ENCODE measurements at places on chromosomes 6 and 20.
A peak's percentile ranks its signal among the peaks of the same experiment; 100 is the strongest.

DNA sequence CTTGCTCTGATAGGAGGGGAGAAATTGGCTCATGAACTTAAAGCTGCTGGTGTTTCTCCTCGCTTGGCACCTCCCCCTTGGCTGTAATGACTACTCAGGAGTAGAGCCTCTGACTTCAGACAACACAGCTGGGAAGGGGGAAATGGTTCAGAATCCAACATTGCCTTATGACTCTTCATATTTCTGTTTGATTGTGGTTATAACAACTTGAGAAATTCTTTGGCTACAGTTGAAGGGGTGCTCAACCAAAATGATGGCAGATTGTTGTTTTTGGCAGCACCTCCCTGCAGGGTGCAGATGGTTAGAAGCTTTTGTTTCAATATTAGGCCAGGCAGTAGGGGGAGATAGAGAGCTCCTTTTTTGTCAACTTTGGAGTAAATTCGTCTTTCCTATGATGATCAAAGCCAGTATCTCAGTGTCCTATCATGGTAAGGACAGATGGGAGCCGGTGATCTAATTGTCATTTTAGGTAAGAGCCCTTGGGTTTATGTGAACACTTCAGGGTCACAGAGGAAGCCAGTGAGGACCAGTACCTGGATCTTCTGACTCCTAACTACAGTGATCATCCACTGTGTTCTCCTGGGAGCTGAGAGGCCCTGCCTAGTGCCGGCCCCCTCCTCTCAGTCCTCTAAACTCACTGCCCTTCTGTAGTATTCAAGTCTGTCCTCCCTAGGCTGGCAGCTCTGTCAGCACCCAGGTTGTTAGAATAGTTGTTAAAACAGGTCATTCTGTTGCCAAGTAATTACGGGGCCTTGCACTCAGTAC lies 39.9 kb downstream of the RPRD1B start:
- DNase-seq: peak; percentile 62

GRCh38 chr6:132512342-132512637 lies 626 bp downstream of the STX7 start:
- DNase-seq: no peak

DNA sequence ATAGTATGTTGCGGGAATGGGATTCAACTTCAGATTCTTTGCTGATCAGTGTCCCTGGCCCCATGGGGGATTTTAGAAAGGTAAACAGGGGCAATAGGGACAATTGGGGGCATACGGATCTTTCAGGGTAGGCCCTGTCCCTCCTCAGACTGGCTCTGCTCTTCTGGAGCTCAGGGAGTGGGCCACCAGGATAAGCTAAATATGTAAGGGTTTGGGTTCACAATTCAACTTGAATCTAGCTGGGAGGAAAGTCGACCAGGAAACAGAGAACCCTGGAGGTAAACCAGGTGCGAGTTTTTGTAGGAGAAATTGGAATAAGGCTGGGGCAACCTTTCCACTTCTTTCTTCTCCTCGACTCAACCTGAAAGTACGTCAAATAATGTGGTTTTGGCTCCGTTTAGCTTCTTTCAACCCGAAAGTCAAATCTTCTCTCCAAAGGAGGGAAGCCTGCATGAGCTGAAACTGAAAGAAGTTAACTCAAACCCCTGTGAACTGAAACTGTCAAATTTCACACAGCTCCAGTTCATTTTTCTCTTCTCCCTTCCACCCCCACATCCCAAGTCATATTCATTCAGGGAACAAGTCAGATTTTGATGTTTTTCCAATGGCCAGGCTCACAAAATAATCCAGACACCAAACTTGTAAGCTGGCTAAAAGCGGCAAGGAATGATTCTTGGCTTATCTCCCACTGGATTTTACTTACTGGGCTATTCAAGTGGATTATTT lies 278.2 kb downstream of the CLIC5 start:
- no peak for DNase-seq

- no peak for DNase-seq
Measured at GRCh38 chr6:150315626-150316025, 53.2 kb upstream of the IYD start.

- no peak for DNase-seq
Measured at GRCh38 chr6:71900642-71901041, 14.3 kb downstream of the RIMS1 start.

GRCh38 chr6:331622-332521 lies 39.6 kb downstream of the DUSP22 start:
- DNase-seq: no peak

GRCh38 chr6:142943711-142944123 lies 1.3 kb downstream of the HIVEP2 start:
- DNase-seq: no peak

GRCh38 chr20:1883986-1884385 lies 11.2 kb upstream of the SIRPA start:
- no peak for DNase-seq

DNA sequence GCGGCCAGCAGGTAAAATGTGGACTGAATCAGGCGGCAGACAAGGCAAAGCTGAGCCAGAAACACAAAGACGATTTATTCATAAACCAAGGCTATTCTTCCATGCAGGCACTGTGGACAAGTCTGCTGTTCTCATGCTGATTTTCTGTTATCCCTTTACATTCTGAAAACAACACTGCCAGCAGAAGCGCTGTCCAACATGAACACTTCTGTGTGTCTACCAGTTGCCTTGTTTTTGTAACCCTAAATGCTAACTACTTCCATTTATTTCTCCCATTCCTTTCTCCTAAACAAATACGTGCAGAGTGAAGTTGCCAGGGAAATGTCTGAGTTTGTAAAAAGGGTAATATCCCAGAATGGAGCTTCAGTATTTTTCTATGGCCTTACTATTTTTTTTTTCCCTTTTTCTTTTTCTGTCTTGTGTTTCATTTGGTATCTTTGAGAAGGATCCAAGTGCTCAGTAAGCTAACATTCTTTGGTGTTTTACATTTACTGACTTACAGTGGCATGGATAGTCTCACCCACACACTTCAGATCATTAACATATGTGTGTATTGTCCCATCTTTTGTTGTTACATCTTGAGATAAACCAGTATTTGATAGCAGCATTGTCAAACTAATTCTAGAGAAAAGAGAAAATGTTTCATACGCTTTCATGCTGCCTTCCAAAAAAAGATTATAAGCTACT lies 1308.9 kb upstream of the MAP3K7 start:
- no peak for DNase-seq

GRCh38 chr6:26553264-26553634 lies 15.1 kb downstream of the HMGN4 start:
- DNase-seq: peak; percentile 56

DNA sequence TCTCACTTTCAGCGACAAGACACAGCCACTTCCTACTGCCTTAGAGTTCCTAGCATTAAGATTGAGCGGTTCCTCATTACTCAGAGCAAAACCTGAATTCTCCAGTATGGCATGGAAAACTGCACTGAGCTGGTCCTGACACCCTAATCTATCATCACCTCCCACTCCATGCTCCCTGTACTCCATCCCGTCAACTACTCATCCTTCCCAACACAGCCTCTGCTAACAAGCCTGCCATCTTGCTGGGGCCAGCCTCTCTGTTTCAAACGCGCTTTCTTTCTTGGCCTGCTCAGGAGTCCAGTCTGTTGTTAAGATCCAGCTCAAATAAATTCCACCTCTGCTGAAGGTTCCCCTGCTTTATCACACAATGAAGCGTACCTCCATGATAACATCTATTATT lies 12.0 kb downstream of the PRKN start:
- no peak for DNase-seq

- DNase-seq: no peak
Measured at GRCh38 chr20:25213566-25214425, 18.3 kb downstream of the ENTPD6 start.

DNA sequence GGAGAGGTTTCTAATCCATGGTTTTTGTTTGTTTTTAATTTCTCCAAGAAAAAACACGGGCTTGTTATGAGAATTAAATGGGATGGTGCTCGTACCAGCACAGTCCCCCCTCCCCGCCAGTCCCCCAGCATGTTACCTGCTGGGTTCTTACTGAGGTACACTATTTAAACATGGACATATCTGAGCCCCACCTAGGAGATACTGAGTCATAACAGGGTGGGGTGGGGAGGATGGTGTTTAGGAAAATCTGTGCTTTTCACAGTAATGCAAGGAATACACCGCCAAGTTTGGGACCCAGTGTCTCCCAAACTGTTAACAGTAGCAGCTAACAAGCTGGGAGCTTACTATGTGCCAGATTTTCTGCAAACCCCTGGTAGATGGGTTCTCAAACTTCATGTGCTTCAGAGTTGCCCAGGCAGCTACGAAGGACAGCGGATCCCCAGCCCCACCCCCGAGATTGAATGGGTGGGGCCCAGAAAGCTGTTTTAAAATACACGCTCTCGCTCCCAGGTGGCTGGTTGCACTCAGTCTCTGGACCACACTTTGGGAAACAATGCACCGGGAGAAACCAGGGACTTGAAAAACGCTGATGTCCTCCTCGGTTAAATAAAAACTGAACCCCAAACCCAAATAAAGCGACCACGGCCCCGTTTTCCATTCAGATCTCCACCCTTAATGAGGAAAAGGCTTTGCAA lies 995 bp downstream of the ZFP64 start:
- peak; percentile 30 for DNase-seq
